ENCODE measurements at places on chromosomes 11 and 22.
A peak's percentile ranks its signal among the peaks of the same experiment; 100 is the strongest.

DNA sequence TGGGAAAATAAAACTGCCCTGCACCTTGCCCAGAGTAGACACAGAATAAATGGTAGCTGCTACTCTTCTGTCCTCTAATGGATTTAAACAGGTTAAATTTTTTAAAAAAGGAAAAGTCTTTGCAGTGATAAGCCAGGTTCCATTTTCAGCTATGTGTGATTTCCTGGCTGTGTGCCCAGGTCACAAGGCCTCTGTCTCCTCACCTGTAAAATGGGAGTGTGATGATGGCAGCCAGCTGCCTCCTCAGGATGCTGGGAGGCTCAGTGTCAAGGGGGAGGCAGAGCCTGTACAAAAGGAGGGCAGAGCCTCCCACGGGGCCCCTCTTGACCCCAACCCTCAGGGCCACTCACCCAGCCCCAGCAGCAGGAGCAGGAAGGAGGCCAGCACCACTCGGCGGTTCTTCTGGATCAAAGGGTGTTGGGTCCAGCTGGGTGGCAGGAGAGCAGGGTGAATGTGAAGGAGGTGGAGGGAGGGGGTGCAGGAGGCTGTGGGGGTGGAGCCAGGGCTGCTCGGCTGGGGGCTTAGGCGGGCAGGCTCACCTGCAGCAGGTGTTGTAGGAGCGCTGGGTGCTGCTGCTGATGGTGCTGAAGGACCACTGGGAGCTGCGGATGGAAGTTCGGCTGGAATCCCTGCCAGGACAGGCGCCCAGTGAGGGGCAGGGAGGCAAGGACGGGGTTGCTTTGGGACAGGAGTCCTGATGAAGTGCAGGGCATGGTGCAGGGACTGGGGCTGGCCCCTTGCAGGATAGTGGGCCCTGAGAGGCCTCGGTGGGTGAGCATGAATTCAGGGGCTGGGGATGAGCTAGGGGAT, 1.9 kb downstream of the TMEM134 start:
- no peak for DNase-seq

DNA sequence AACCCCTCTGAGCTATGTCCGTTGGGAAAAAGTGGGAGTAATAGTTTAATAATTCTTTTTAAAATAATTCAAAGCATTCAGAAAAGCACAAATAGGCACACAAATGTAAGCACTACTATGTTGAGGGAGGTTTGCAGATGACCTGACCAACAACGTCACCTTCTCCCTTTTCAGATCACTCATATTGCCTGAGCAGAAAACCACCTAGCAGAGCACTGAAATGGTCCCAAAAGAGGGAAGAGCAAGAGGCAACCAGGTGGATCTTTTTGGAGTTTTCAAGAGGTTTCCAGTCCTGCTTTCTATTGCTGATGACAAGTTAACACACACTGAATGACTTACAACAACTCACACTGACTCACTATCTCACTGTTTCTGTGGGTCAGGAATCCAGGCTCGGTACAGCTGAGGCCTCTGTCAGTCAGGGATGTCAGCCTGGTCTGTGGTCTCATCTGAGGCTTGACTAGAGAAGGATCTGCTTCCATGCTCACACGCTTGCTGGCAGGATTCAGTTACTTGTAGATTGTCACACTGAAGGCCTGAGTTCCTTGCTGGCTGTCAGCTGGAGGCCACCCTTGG, 4.3 kb upstream of the PGA3 start:
- DNase-seq = no peak

DNA sequence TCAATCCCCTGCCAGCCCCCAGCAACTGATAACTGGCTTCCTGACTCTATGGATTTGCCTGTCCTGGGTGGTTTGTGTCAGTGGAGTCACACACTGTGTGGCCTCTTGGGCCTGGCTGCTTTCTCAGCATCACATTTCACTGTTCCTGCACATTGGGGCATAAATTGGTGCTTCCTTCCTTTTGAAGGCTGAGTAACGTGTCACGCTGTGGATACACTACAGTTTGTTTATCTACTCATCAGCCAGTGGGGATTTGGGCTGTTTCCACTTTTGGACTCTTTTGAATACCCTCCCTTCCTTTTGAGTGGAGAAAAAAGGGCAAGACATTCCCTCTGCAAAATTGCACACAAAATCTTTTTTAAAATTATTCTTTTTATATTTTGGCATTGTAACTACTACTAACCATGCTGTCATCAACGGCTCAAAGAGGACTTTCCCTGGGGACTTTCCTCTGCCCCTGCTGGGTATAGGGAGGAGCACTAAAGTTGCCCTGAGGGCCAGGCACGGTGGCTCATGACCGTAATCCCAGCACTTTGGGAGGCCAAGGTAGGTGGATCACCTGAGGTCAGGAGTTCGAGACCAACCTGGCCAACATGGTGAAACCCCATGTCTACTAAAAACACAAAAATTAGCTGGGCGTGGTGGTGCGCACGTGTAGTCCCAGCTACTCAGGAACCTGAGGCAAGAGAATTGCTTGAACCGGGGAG, 7.8 kb upstream of the CELSR1 start:
- no peak for DNase-seq

DNA sequence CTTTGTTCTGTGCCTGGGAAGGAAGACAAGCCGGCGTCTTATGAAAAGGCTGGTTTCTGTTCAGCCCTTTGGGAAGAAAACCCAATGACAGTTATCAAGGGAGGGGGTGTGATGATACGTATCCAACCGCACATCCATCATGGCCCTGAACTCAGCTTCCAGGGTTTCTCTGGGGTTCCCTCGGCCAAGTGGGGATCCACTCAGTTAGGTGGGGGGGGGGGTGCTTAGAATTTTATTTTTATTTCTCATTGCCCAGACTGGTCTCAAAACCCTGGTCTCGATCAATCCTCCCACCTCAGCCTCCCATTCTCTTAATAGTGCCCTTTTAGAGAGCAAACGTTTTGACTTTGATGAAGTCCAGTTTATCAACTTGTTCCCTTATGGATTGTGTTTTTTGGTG, 25.7 kb downstream of the KCNQ1 start:
- DNase-seq = no peak

- DNase-seq = peak; percentile 14
Observed at GRCh38 chr11:13297917-13298356, 20.3 kb downstream of the BMAL1 start.

- no peak for DNase-seq
Observed at GRCh38 chr11:93032580-93032979, 63.1 kb downstream of the MTNR1B start.

DNA sequence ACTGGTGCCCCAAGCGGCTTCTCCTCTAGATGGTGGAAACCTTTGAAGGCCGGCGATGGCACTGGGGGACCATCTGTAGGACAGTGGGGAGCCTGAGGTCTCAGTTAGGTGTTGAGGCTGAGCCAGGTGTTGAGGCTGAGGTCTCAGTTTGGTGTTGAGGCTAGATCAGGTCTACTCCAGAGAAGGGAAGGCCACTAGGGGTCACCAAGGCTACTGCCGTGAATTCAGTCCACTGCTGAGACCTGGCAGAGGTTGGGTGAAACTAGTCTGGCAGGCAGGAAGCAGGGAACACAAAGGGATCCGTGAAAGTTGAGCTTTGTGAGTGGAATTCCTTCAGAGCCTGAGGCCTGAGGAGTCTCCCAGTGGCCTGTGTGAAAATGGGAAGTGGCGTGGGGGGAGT, 123.8 kb upstream of the FGF3 start:
- no peak for DNase-seq

DNA sequence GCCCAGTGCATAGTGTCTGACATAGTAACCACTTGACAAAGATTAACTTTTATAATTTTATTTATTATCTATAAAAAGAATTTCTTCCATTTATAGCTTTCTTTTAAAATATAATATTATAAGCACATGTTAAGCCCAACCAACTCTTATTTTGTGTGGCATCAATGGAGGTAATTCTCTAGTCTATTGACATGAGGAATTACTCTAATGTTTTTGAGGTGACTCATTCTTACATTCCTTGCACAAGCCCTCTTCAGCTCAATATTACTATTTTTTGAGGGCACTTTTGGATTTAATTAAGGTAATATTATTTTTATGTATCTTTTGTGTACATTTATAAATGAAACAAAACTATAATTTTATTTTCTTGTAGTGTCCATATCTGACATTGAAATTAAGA, 59.6 kb downstream of the AASDHPPT start:
- DNase-seq = no peak

- no peak for DNase-seq
Observed at GRCh38 chr11:78147807-78148206, 8.4 kb upstream of the ALG8 start.

DNA sequence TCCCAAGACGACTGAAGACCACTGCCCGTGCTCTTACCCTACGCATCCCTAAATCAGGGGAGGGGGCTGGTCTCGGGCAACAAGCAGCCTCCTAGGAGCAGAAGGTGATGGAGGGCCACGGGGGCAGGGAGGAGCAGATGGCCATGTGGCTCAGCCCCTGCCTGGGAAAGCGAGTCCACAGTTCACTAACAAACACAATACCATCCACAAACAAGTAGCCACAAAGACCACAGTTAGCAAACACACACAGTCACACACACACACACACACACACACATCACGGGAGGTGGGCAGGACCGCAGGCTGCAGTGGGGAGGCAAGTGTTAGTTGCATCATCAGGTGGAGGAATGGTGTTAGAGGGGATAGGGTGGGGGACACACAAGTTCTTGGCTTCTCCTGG, 13.2 kb upstream of the FXYD2 start:
- peak; percentile 23 for DNase-seq

GRCh38 chr22:24247564-24248344, 2.9 kb upstream of the GGT5 start:
- peak; percentile 44 for DNase-seq

- DNase-seq = no peak
Observed at GRCh38 chr11:26878959-26879581, 114.8 kb upstream of the FIBIN start.

DNA sequence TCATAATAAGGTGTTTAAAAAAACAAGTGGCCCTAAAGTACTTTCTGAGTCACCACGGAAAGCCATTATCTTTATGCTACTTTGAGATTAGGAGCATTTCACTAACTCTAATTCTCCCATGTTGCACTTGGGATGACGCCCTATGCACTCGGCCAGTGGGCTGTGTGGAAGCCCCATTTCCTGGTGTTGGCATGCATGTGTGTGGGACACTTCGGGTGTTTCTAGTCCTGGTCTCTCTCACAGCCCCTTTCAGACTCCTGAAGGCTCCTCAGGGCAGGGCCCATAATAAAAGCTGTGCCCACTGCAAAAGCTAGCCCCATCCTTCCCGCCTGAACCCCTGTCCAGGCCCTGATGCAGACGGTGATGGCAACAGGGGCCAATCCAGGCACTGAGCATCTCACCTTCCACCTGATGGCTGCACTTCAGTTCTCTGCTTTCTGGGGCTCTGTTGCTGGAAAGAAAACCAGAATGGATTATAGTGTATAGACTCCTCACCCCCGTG, 14.9 kb upstream of the FXYD2 start:
- no peak for DNase-seq

- DNase-seq = no peak
Observed at GRCh38 chr22:26234296-26234695, 65.0 kb downstream of the SEZ6L start.

GRCh38 chr11:74641289-74641688, 48.9 kb downstream of the POLD3 start:
- no peak for DNase-seq

GRCh38 chr11:35838071-35838470, 105.8 kb upstream of the LDLRAD3 start:
- no peak for DNase-seq

DNA sequence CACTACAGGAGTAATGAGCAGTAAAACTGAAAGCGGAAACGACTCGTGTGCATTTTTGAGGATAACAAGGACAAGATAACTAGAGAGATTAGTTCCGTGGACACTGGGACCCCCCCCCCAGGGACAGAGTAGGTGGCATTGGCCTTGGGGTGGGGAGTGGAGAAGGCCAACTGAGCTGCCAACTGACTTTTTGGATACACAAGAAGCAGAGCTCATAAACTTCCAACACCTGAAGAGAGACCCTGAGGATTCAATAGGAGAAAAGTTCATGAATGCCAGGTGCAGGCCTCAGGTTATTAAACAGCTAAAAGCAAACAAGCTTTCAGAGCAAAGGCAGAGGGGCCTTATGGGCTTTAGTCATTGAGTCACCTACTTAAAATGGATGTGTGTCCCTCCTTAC, 17.6 kb upstream of the PRSS23 start:
- DNase-seq = no peak

DNA sequence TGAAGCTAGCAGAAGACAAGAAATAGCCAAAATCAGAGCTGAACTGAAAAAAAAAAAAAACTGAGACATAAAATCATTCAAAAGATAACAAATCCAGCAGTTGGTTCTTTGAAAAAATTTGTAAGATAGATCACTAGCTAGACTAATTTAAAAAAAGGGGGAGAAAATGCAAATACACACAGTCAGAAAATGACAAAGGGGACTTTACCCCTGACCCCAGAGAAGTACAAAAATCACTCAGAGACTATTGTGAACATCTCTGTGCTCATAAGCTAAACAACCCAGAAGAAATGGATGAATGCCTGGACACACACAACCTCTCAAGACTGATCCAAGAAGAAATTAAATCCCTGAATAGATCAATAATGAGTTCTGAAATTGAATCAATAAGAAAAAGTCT, 914.3 kb upstream of the API5 start:
- no peak for DNase-seq

GRCh38 chr11:64036087-64037026, 626 bp downstream of the FLRT1 start:
- DNase-seq = no peak

DNA sequence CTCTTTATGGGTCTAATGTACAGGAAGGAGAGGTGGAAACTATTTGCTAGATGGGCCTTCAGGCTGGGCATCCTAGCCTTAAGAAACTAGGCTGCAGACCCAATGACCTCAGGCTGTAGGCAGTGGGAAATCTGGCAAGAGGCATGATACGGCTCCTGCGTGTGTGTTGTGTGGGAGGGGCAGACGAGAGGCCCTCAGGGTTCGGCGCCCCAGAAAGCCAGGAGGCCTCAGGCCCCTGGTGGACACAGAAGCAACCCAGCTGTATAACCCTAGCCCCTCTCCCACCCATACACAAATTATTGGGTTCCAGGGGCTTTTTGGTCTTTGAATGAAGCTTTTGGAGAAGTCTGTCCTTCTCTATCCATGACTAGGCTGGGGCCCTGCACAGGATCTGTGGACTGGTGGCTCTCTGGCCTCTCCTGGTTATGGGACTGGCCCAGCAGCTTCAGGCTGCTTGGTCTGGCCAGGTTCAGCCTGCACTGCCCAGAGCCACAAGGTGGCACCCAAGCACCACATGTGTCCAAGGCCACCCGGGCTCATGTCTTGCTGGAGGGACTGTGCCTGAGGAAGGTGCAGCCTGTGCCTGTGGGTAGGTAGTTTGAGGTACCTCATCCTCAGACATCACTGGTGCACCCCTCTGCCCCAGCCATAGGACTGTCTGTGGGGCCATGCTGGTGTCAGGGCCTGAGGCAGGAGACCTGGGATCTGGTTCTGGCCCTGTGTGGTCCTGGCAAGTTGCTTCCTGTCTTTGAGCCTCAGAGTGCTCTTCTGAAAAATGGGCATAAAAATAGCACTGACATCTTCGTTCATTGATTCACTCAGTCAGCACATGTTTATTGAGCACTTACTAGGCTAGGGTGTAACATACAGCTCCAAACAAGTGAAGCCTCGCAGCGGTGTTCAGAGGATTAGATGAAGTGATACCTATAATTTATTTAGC, 87.5 kb downstream of the RRM1 start:
- peak; percentile 11 for DNase-seq
